Hematopoietic multipotent progenitor cell treated with erythropoietin and hydrocortisone succinate and interleukin-3 and kit ligand, for 8 days (in vitro differentiated cells): ENCODE measurements at places on chromosomes 5 and 9.

- DNase-seq: no peak
These were observed 9.0 kb downstream of the KIAA1958 start for GRCh38 chr9:112495614-112496013.

- peak; percentile 83 for DNase-seq
These were observed at the start of gene FKTN for GRCh38 chr9:105557804-105558610. TSS of gene FKTN (plus strand) at chr9:105558131. CDS start at chr9:105575033, 16,902 bp downstream.

- DNase-seq: no peak
These were observed 278.8 kb downstream of the EBF1 start for GRCh38 chr5:158820891-158821290.

- no peak for DNase-seq
These were observed 59.9 kb upstream of the DIRAS2 start for GRCh38 chr9:90702441-90702955.

- DNase-seq: peak; percentile 65
These were observed 71.2 kb upstream of the CNTLN start for GRCh38 chr9:17063535-17064135.
